ENCODE measurements at places on chromosomes 12 and 14.

- no peak for DNase-seq
Observed at GRCh38 chr14:95993768-95994592, 45.2 kb upstream of the C14orf132 start.

DNA sequence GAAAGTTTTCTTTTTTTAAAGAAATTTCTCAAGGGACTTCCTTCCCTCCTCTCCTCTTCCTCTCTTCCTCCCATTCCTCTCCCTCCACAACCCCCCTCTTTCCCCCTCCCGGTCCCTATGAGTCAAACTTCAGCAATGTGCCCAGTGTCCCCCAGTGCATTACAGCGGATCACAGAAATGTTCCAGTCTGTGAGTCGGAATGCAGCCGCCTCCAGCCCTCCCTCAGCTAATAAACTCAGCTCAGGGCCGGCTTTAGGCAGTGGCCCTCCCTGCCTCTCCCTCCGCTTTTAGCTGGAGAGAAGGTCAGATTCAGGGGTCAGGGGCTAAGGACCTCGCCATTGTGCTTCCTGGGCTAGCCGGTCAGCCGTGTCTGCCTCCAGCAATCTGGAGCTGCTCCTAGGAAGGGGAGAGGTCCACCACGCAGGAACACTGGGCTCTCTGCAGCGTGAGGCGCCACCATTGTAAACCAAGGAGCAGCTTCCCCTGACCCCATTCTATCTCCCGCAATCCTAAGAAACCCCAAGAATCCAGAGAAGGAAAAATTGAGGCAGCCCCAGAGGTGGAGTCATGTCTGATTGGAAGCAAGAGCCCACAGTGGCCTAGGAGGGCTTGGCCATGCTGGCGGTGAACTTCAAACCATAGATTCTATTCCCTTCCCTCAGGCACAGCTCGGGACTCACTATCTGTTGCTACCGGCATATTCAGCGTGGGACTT lies 1.1 kb upstream of the HDAC7 start:
- DNase-seq, result no peak

DNA sequence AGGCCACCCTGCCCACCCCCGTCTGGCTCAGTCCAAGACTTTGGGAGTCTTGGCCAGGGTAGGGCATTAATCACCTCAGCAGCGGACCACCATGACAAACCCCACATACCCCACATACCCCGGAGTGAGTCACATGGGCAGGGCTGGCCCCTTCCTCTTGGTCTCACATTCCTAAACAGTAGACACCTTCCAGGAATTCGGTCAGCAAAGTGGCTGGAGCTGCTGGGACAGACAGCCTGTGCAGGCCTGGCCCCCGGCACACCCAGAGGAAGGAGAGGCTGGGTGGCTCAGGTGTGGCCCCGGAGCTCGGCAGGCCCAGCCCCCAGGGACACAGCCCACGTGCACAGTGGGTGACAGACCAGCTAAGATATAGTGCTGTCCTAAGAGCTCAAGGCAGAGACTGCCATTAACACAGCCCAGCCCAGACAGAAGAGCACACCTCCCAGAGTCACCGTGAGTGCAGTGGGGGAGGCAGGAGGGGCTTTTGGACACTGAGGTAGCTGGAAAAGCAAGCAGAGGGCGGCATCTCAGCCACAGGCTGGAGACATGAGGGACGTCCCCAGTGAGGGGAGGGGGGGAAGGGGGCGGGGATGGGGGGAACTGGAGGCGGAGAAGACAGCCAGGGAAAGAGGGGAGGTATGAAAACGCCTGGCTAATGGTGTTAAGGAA lies 24.0 kb downstream of the CCDC85C start:
- DNase-seq, result no peak

- no peak for DNase-seq
Observed at GRCh38 chr14:53510281-53510912, 357.3 kb upstream of the DDHD1 start.

- DNase-seq, result no peak
Observed at GRCh38 chr12:127145929-127146789, 1120.8 kb upstream of the TMEM132C start.

- DNase-seq, result no peak
Observed at GRCh38 chr12:79993106-79993862, 58.4 kb upstream of the PPP1R12A start.
